Activated CD8-positive, alpha-beta memory T cell treated with anti-CD3 and anti-CD28 coated beads, Interleukin-2, amount 50 U/mL, for 4 hours (primary cell): ENCODE measurements at places on chromosomes 1 and 21.

DNA sequence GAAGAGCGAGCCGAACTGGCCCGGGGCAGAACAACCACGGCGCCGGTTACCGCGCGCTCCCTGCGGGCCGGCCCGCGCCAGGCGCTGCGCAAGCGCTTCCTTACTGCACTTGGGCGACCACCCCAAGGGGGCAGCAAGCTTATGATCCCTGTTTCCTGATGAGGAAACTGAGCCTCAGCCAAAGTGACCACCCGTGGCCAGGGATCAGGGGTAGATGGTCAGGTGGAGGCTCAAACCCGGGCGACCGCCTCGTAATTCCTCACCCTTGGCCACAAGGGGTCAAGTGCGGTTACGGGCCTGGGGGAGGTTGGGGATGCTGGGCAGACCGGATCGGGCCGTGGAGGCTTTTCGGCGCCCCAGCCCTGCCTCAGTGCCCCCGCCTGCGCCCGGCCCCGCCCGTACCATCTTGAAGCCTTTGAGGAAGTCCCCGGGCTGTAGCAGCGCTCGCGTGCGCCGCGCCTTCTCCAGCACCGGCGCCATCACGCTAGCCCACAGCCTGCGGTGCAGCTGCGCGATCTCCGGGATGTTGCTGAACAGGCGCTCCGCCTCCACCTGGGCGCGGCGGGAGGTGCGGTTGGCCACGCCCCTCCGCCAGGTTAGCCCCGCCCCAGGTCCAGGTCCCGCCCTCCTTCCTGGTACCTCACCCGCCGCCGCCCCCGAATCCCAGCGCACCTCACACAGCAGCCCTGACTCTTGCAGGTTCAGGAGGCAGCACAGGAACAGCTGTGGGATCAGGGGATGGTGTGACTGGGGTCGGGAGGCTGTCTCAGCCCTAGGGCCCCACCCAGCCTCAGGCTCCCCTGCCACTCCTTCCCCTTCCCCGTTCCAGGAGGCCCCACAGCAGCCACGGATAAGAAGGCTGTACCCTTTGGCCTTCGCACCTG lies 5.4 kb upstream of the TNFRSF25 start:
- DNase-seq: no peak

DNA sequence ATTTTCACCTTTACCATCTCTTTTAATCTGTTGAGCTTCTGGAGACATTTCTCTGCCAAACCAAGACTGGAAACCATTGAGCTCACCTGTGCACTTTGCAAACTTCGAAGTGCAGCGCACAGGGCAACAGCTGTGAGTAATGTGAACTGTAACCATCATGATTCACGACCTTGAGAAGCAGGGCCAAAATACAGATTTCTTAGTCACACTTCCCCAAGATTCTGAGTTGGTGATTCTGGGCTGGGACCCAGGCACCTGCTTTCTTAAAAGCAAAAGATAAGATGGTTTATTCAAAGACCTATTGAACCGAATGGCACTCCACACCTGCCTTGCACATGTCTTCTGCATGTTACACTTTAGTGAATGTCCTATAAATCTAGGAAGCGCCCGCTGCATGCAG lies 10.2 kb downstream of the AGTRAP start:
- DNase-seq: no peak

DNA sequence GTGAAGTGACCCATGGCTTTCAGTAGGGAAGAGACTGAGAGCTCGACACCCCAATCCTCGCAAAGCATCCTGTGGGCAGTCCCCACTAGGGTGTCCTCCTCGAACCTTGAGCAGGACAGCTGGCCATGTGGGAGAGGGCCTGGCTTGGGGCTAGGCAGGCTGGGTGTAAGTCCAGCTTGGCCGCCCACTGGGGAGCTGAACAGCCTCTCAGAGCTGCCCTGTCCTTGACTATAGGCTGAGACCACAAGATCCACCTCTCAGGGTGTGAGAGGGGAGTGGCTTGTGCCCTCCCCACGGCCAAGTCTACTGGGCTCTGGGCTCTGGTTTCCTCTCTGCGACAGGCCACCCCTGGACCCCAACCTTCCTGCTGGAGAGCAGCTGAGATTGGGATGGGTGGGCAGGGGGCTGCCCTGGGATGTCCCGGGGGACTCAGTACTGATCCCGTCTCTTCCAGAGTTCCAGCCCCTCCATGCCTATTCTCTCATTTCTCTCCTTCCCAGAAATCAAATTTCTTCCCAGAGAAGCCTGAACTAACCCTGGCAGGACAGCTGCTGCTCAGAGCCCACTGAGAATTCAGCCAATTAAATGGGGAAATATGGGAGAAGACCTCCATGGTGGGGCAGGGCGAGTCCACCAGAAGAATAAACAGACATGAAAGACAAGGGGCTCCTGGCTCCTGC lies 282.9 kb downstream of the PTPRU start:
- DNase-seq: no peak

DNA sequence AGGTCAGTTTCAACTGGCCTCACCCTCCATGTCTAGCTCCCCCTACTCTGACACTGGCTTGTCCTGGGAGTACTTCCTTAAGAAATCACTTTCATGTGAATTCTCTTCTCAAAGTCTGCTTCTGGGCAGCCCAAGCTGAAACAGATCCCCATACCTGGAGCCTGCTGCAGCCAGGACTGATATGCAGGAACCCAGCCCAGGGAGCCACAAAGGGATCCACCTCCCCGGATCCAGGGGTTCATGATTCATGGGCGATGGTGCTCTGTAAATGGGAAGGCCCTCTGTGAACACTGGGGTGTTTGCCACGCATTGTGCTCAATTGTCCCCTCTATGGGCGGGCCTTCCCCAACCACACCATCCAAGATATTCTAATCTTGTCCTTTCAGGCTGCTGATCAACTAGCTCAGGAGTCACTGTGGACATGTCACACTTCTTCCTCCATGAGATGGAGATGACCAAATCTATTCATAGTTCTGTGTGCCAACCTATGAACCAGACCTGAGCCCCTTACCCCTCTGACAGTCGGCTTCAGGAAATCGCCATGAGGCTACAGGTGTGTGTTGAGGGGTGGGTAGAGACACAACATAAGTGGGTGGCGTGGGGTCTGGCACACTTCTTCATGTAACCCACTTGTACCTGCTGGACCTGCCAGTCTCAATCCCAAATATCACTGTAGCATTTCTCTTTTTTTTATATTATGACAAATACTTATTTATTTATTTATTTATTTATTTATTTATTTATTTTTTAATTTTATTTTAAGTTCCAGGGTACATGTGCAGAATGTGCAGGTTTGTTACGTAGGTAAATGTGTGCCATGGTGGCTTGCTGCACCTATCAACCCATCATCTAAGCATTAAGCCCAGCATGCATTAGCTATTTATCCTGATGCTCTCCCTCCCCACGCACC lies 41.8 kb downstream of the RUNX3 start:
- DNase-seq: no peak

DNA sequence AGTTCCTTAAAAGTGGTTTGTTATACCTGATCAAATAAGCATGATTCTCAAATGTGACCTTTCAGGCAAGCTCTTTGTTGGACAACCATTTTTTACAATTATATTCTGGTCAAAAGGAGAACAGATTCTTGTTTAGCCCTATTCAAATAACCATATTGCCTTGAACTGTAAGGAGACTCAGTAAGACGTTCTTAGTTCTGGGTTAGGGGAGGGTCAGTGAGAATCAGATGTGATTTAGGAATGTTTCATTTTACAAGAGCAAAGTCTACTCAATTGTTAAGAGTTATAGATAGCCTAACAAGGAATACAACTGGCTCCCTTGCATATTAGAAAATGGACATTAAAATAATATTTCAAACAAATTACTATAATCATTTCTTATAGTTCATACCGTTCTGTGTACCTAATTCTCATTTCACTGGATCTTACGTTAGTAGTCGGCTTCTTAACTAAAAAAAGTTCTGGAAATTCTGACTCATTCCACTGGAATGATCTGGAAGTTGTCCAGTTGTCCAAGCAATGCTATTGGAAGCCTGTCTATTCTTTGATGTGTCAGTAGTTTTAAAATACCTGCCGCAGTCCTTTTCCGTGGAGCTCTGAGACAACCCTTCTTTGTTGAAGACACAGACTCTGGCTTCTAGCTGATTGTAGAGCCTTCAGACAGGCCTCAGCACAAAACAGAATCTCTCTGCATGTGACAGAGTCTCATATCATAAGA lies 88.8 kb downstream of the MAST2 start:
- DNase-seq: no peak

DNA sequence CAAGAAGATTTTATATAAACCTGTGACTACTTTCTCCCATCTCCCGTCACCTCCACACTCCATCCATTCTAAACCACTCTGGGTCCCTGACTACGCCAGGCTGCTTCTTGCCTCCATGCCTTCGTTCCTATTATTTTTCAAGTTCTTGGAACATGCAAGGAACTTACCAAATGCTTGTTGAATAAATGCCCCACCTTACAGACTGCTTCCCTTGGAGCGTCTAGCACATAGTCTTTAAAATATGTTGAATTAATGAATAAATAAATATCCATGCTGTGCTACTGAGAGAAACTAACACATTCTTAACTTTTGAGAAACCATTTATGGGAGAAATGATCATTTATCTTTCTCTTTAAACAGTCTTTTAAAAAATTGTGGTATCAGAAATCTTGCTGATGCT lies 27.6 kb downstream of the VTCN1 start:
- DNase-seq: no peak

GRCh38 chr1:201659572-201659971 lies 120.6 kb downstream of the NAV1 start:
- no peak for DNase-seq

DNA sequence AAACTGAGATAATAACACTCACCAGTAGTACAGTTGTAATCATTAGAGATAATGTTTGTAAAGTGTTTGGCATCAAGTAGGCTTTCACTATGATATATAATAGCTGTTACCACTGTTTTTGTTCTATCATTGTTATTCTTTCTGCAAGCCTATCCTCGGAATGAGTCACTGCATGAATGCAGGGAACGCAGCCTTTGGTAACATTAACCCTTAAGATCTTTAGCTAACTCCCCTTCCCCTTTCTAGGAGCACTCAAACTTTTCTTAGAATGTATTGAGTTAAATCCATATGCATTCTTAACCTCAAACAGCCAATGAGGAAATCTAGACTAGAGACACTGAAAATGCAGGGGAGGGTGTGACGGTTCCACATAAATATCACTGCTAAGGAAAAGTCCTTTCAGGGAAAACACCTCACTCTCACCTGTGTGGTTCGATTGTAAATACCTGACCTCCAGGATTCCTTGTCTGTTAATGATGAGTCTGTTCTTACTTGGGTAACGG lies 467.3 kb downstream of the SETD4 start:
- no peak for DNase-seq

DNA sequence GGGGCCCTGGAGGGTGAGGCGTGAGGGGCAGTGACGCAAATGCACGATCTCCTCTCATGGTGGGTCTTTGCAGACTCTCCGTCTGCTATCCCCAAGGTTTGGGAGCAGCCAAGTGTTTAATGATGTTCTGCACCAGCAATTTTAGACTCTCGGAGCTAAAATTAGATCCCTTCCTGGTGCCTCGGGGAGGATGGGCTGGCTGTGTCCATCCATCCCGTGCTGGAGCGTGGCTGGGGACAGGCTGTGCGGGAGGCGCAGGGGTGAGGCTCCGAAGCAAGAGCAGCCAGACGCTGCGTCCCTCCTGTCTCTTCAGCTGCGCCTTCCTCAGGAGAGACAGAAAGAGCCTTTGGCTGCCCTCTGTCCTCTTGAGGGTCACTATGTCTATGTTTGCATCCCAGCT lies 387.6 kb downstream of the CAMTA1 start:
- DNase-seq: no peak

DNA sequence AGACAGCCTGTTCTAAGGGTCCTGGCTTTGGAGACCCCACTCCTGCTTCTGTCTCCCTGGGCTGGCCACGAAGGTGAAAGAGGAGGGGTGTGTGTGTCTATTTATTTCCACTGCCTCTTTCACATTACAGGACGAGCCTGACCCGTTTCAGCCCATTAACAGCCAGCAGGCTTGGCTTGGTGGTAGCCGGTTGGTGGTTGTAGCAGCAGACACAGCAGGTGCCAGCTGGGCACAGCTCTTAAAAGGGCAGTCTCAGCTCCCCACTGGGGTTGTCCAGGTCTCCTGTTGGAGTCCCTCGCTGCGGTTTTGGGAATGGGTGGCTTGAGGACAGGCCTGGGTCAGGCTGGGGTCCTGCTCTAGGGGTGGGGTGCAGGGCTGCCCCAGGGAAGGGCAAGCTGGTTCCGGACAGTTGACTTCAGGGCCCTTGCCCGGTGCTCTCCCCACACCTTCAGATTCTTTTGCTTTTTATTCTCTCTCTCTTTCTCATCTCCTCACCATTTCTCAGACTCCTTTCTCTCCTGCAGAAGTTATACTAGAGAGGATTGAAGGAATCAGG lies 84.6 kb downstream of the ACTL8 start:
- no peak for DNase-seq

DNA sequence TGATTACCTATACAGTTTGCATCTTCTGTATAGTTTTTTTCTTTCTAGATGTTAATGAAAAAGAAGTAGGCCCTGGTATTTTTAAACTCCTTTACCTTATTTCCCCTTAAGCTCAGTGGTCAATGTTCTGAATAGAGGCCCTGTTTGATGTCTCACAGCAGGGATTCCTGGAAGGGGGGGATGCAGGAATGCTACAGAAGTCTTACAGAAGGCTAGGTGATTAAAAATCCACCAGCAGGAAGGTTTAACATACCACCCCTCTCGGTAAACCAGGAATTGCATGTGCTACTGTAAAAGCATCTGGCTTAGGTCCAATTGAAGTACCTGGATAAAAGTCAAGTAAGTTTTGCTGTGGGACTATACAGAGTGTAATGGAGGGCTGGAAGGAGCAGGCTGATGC lies 78.3 kb downstream of the NOS1AP start:
- DNase-seq: no peak

DNA sequence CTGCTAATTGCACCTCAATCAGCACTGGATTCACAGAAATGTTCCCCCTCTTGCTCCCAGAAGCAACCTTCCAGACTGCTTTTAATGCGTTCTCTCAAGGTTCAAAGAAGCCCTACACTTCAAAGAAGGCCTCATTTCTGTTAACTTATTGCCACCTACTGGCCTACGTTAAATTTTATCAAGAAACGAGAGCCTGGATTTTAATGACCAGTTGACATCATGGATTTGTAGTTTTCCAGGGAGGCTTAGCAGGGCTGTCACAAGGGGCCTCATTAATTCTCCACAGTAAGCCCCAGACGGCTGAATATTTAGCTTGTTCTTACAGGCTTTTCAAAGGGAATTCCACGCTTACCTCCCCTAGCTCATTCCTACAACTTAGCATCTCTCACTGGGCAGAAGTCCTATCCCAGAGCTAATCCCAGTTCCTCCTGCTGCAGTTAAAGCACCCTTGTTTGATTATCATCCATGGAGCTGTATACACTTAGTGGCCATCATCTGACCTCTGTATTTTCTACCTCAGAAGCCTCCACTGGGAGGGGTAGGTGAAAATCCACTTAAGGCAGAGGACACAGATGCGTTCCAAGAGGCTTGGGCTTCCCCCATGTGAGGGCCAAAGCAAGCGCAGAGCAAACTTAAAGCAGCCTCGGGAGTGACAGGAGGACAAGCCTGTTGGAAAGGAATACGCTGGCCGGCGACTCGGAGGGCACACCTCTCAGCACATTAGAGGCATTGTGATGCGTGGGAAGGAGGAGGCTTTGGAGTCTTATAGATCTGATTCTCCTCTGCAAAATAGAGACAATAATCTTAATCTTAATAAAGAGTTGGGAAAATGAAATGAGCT lies 32.2 kb upstream of the CYP4X1 start:
- DNase-seq: no peak
